ENCODE measurements at places on chromosomes 6 and 20.

GRCh38 chr20:12969071-12969669 is 39.6 kb upstream of the SPTLC3 start:
- DNase-seq: no peak

DNA sequence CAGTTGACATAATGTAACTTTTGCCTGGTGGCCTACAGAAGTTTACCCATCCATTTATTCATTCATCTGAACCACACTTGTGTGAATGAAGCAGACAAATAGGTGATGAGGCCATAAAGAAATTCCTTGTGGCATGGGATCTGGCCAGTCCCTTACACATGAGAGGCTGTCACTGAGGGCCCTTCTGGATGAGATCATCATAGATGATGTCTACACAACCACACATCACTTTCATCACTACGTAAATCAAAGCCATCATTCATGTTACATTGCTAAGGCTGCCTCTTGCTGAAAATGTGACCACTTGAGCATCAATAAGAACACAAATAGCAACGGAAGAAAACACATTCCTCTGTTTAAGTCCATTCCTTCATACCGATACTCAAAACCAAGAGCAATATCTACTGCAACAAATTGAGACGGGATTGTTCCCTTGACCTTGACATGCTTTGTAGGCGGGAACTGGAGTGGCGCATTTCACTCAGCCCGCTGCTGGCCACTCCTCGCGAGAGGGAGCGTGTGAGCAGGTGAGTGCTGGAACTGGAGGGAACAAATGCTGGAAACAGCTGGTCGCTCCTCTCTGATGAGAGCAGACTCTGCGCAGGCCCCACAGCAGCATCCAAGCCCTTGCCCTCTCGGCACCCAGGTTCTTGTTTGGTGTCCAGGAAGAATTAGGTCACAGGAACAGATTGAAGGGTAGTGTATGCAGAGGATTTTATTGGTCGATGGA is 49.3 kb downstream of the FAM50B start:
- DNase-seq: no peak

GRCh38 chr6:119942078-119942752 is 592.7 kb upstream of the MAN1A1 start:
- no peak for DNase-seq

- DNase-seq: no peak
Observed at GRCh38 chr6:70236343-70236742, 66.5 kb downstream of the COL9A1 start.

- no peak for DNase-seq
Observed at GRCh38 chr6:138115877-138116660, 8.8 kb upstream of the PERP start.
